ENCODE measurements at places on chromosomes 6 and 20.

DNA sequence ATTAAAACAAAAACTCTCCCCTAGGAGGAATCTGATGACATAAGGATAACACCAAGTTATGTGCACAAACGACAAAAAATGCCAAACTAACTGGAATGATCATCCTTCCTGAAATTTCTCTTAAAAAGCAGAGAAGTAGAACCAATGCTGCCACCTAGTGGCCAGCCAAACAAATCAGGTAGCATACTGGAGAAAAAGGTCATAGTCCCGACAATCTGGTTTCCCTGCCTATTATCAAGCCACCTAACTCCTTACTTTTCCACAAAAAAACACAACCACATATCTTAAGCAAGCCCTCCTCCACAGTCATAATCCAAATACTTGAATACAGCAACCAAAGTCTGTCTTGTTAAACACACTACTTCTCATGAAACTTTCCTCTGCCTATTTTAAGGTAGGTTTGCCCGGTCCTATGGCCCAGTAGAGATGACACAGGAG, 5.3 kb downstream of the OARD1 start:
- peak; percentile 86 for DNase-seq

DNA sequence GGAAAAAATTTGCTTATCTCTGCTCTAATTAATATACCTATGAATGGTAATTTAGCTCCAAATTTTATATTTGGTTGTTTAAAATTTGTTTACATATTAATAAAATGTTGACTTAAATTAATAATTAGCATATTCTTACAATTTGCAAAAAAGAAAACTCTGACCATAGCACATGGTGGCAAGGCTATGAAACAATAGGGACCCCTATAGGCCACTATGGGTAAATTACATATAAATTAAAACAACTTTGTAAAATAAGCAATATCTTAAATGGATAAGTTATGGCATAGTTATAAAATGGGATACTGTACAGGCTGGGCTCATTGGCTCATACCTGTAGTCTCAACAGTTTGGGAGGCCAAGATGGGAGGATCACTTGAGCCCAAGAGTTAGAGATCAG, 76.0 kb downstream of the MKKS start:
- no peak for DNase-seq

DNA sequence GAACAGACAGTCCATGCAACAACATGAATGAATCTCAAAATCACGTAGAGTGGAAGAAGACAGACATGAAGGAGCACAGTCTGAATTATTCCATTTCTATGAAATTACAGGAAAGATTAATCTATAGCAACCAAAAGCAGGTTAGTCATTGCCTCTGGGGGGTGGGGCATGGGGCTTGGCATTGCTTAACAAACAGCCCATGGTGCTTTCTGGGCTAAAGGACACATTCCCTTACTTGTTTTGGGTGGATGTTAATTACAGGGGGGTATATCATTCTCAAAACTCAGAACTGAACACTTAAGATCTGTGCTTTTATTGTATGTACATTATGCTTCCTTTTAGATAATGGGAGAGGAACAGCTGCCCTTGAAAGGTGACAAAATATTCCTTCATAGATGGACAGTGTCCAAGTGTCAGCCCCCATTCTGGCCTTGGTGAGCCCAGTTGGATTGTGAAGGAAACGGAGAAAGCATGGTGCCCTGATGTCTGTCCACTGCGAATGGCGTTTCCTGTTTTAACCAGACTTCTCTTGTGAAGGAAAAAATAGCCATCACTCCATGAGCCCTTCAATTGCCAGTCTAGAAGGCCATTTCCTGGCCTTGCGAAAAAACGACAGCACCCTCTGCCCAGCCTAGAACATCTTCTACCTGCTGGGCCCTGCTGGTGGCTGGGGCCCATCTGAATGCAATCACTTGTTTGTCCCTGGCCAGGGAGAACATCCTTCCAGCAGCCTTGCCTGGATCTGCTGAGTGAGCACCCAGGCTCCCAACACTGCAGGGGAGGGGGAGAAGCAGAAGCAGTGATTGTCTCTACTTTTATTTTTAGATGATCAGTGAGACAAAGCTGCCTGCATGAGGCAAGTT, 179.7 kb downstream of the BCAS1 start:
- no peak for DNase-seq

GRCh38 chr6:36120979-36121786, 9.1 kb upstream of the MAPK13 start:
- DNase-seq, result peak; percentile 77

DNA sequence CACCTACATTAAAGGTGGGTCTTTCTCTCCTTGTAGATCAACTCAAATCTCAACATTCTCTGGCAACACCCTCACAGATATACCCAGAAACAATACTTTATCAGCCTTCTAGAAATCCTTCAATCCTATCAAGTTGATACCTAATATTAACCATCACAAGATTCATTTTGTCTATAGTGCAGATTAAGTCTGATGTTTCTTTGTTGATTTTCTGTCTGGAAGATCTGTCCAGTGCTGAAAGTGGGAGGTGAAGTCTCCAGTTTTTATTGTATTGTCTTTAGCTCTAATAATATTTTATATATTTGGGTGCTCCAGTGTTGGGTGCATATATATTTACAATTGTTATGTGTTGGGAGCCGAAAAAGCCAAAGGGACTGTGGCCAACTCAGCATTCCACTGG, 493.9 kb upstream of the ADGRB3 start:
- no peak for DNase-seq

GRCh38 chr6:150084426-150084825, 15.5 kb upstream of the ULBP3 start:
- no peak for DNase-seq

GRCh38 chr6:155117785-155118184, 122.7 kb downstream of the TIAM2 start:
- DNase-seq, result no peak

GRCh38 chr20:36491901-36492617, 49.3 kb upstream of the MYL9 start:
- peak; percentile 19 for DNase-seq

GRCh38 chr6:7426447-7427169, 37.0 kb downstream of the RIOK1 start:
- peak; percentile 14 for DNase-seq

DNA sequence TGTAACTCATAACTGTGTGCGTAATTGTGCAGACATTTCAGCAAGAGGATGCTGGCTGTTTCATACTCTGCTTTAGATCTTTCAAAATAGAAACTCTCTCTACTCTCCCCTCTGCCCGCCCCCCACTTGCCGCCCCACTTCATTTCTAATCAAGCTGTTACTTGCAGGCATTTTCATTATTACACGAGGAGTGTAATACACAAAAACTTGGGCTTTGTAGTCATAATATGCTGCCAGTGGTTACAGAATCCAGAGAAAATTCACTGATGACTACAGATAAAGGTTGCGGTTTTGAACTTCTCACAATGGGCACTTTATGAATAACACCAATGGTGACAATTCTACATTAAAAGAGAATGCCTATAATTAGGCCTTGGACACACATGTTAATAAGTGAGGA, 194.0 kb upstream of the POU3F2 start:
- DNase-seq, result no peak

- peak; percentile 56 for DNase-seq
Observed at GRCh38 chr6:79928478-79928998, 18.8 kb downstream of the ELOVL4 start.

- DNase-seq, result no peak
Observed at GRCh38 chr20:62983210-62983609, 23.6 kb downstream of the BHLHE23 start.

DNA sequence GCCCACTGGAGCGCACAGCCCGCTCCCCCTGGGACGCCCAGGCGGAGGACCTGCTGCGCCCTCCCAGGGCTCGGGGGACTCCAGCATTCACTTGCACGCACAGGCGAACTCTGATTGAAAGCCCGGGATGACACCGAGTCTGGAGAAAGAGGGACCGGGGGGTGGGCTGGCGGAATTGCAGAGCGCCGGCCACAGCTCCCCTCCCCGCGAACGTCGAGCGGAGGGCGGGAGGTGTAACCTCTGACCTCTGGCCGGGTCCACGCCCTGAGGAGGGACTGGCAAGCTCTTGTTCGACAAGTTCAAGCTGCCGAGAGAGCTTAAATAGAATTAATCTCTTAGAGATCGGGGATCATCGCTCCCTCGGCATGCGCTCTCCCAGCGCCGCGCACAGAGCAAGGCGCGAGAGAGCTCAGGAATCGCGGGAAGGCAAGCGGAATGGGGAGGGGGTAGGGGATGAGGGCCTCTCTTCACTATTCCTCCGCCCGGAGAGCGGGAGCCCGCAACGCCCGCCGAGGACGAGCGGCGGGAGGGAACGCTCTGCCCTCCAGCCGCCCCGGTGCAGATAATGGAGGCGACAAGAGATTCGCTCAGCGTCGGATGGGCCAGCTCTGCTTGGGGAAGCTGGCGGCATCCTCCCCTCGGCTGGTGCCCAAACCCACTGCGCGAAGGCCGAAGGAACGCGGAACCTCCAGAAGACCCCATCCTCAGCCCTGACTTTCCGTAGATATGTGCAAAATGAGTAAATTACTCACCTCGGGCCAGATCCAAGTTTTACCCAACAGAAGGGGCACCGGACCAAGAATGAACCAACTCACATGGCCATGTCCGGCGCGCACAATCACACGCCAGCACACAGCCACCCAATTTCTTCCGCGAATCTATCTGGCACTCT, 761 bp upstream of the NR2E1 start:
- DNase-seq, result no peak

DNA sequence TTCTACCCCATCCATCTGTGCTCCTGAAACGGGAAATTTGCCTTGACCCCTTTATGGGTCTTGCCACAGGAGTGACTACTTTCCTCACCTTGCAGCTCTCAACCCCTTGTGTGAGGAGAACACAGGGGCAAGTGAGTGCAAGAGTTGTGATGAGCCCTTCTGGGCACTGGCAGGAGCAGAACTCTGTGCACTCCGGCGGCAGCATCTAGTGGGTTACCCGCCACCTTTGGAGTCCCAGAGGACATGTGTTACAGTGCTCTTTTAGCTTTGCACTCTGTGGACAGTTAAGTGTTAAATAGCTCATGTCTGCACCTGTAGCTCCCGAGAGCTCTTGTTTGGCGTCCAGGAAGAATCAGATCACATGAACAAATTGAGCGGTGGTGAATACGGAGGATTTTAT, 940.2 kb downstream of the GRIK2 start:
- DNase-seq, result no peak

GRCh38 chr6:158439255-158439654, 120.6 kb upstream of the TMEM181 start:
- DNase-seq, result peak; percentile 58

GRCh38 chr20:1912053-1912452, 16.8 kb downstream of the SIRPA start:
- peak; percentile 93 for DNase-seq

GRCh38 chr6:36959555-36960250, 5.2 kb downstream of the PI16 start:
- DNase-seq, result no peak

GRCh38 chr6:49766762-49767161, 20.3 kb downstream of the PGK2 start:
- DNase-seq, result peak; percentile 23
